HS-27A (cell line): ENCODE measurements at places on chromosomes 6 and 20.

DNA sequence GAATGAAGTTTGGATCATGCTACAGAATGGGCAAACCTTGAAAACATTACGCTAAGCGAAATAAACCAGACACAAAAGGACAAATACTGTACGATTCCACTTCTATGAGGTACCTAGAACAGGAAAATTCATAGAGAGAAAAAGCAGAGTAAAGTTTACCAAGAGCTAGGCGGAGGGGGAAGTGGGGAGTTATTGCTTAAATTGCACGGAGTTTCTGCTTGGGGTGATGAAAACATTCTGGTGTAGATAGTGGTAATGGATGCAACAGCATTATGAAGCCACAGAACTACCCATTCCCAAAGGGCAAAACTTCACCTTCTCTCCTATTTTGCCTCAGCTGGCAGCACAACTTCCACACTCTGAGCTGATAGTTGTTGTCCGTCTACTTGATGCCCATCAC is 6.4 kb upstream of the PDYN start:
- DNase-seq = no peak

GRCh38 chr20:63293871-63294535 is 1.0 kb downstream of the COL20A1 start:
- DNase-seq = no peak

GRCh38 chr6:156053626-156054025 is 598.0 kb upstream of the NOX3 start:
- DNase-seq = no peak

DNA sequence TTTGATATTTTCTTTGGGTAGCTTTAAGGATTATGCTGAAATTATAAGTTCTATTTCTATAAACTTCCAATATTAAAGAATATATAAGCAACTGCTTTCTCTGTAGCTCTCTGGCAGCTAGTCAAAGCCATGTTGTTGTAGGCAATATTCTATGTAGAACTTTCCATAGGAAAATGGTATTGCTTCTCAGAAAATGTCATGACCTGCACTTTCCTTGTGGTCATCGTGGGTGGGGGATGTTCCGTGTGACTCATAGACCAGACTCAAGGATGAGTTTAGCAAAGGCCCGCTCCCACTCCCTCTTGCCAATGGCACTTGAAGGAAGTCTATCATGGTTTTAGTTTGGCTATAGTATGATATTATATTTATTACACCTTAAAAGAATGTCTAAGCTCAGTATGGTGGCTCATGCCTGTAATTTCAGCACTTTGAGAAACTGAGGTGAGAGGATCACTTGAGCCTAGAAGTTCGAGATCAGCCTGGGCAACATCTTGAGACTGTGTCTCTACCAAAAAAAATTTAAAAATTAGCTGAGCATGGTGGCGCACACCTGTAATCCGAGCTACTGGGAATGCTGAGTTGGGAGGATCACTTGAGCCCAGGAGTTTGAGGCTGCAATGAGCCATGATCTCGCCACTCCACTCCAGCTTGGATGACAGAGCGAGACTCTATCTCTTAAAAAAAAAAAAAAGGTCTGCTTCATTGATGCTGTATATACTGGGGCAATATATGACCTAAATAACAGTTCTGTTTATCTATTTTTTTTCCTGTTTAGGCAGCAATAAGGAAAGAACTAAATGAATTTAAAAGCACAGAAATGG is 36.6 kb upstream of the LTV1 start:
- DNase-seq = peak; percentile 34

- no peak for DNase-seq
Measured at GRCh38 chr20:48142516-48142773, 357.2 kb upstream of the SULF2 start.

DNA sequence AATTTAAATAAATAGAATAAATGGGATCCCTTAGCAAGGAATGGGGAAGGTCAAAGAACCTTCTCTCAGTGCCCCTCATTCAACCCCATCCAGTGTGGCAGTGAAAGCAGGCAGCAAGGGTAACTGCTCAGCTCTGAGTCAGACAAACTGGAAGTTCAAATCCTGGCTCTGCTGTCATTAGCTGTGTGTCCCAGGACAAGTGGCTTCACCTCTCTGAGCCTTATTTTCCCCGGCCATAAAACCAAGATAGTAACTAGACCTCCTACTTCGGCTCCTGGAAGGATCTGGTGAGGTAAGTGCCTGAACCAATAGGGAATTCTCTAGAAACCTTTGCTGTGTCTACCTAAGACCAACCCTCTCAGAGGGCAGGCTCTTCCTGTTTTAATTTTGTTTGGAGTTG is 4.1 kb downstream of the GHRH start:
- no peak for DNase-seq
